ENCODE measurements at places on chromosomes 7 and 10.

- DNase-seq, result no peak
Measured at GRCh38 chr10:76311752-76312636, 880.6 kb downstream of the LRMDA start.

DNA sequence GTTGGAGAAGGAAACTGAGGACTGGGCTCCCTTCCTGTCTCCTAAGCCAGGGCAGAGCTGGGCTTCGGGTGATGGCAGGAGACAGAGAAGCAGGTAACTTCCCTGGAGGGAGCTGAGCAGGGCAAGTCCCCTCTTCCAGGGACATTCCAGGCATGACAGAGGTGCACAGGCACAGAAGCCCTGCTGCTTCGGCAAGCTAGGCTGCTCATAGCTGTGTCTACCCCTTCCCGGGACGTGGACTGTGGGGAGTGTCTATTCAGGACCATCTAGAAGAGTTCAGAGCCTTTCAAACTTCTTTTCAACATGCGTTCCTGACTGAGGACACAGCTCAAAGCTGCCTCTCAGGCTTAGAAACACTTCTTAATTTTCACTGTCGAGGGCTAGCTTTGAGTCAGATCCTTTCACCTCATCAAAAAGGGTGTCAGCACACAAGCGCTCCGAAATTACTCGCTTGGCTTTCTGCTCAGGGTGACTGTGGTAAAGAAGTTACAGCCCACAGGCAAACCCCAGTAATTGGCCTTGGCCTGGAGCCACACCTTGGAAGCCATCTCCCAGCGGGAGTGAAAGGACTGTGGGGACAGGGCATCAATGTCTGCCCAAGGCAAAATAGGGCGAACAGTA is 63.7 kb upstream of the STEAP1B start:
- DNase-seq, result no peak

GRCh38 chr7:114830952-114831351 is 90.9 kb upstream of the MDFIC start:
- DNase-seq, result no peak

DNA sequence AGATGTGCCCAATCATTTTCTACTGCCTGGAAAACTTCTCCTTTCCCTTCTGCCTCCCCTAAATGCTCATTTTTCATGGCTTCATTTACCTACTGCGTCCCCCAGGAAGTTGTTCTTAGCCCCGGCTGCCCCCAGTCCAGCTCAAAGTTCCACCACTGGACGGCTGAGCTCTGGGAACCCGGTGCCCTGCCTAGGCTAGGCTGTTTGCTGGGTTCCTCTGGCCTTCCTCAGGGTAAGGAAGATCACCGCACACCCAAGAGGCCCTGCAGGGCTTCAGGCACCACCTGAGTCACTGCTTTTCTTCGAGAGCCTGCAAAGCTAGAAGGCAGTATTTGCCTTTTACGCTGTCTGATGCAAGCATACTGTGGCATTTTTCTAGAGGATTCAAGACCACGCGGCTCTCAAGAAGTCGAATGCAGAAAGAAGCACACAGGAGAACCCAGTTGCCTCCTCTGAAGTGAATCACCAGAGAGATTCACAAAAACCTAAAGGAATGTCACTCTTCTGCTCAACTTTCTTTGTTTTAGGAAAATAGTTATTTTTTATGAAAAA is 46.7 kb upstream of the ZMIZ1 start:
- DNase-seq, result no peak

DNA sequence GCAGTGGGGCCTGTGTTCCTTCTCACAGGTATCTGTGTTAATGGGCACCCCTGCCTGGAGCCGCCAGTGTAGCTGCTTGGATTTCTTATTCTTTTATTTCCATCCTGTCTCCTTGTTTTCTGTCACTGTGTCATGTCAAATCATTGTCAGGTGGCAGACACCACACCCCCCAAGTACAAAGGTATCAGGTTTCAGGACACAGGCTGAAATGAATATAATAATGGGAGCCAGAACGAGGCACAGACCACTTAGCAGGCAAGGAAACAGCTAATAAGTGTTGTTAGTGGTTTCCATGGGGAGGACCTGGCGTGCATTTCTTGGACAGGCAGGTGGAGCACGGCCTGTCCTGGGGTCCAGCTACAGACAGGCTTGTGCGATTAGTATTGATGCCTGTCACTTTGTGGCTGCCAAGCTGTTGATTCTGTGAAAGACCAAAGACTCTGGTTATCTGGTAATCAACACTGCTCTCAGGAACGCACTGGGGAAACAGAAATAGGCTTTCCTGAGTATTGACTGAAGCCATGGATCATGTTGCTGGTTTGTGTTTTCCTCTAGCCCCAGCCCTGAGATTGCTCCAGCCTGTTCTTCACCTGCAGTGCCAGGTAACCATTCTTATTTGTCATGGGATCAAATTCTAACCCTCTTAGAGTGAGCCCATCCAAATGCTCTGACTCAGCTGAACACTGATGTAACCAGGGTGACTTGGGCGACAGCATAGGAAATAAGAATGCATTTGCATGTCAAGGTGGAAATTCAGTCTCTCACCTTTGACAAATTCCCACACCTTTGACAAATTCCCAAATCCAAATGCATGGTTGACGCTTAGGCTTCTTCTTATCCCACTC is 1002.0 kb downstream of the LRMDA start:
- DNase-seq, result no peak

GRCh38 chr7:15936991-15937390 is 250.5 kb upstream of the MEOX2 start:
- DNase-seq, result no peak

DNA sequence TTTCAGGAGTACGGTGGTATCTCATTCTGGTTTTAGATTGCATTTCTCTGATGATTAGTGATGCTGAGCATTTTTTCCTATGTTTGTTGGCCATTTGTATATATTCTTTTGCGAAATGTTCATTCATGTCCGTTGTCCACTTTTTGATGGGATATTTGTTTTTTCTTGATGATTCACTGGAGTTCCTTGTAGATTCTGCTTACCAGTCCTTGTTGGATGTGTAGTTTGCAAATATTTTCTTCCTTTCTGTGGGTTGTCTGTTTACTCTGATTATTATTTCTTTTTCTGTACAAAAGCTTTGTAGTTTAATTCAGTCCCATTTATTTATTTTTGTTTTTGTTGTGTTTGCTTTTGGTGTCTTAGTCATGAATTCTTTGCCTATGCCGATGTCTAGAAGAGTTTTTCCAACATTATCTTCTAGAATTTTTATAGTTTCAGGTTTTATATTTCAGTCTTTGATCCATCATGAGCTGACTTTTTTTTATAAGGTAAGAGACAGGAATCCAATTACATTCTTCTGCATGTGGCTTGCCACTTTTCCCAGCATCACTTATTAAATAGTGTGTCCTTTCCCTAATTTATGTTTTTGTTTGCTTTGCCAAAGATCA is 320.5 kb downstream of the MAGI2 start:
- DNase-seq, result no peak

GRCh38 chr7:22681312-22681711 is 45.7 kb upstream of the IL6 start:
- no peak for DNase-seq

DNA sequence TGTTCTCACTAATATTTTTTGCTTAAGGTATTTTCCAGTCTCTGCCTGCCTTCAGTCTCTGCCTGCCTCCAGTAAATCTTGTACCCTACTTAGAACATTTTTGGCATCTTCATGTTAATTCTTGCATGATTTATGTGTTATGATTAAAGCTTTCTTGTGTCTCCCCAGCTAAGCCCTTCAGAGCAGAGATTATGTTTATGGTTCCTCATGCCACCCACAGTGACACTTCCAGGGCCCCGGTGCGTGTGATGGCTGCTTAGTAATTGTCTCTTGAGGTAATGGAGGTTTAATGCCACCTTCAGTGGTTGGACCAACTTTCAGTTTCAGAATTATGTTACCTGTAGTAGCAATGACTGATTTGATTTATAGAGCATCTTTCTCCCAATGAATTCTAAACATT is 70.6 kb upstream of the MET start:
- DNase-seq, result no peak

All from stimulated activated CD8-positive, alpha-beta memory T cell treated with anti-CD3 and anti-CD28 coated beads, Interleukin-7, amount 100 ng/mL, for 1 hour (primary cell).